Activated CD8-positive, alpha-beta memory T cell treated with anti-CD3 and anti-CD28 coated beads for 1 hour (primary cell): ENCODE measurements at places on chromosomes 13 and 19.

- DNase-seq = no peak
Measured at GRCh38 chr13:51804295-51805172, 571 bp upstream of the DHRS12 start.

DNA sequence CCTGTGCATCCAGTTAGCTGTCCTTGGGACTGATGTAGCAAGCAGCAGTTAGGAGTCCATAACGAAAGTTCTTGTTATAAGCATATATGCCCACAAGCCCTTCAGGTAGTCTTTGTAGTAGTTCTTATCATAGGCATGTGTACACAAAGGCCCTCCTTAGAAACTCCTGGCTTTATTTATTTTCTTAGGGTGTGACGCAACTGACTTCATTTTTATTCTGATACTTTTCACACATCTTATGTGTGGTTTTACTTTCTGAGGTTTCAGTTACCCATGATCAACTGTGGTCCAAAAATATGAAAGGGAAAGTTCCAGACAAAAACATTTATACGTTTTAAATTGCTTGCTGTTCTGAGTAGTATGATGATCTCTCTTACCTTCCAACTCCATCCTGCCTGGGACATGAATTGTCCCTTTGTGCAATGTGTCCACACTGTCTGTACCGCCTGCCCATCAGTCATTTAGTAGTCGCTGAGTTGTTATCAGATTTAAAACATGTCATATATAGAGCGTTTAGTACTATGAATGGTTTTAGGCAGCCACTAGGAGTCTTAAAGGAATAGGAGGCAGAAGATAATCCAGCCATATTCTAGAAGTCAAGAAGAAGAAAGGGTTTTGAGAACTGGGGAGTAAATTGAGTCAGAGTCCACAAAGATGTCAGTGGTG, 19.4 kb downstream of the GPC5 start:
- DNase-seq = no peak

DNA sequence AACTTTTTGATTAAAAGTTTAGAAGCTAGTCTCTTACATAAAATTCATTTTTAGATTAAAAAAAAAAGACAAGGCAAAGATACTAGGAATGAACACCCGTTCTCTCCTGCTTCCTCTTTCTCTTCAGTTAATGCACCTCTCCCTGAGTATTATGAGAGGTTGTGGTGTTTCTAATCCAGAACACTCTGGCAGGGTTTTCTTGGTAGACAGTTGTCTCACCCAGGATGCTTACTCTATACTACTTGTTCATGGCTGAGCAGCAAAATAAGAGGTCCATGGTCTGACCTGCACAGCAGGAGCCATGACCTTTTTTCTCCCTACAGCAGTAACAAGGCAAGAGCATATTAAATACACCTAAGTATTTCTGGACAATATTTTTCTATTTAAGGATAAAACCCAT, 62.0 kb downstream of the MICU2 start:
- no peak for DNase-seq

- no peak for DNase-seq
Measured at GRCh38 chr19:40315812-40316470, 30.8 kb upstream of the AKT2 start.
